ENCODE measurements at places on chromosomes 7 and 10.

- DNase-seq, result peak; percentile 10
Observed at GRCh38 chr7:77565917-77566316, 28.8 kb downstream of the PTPN12 start.

DNA sequence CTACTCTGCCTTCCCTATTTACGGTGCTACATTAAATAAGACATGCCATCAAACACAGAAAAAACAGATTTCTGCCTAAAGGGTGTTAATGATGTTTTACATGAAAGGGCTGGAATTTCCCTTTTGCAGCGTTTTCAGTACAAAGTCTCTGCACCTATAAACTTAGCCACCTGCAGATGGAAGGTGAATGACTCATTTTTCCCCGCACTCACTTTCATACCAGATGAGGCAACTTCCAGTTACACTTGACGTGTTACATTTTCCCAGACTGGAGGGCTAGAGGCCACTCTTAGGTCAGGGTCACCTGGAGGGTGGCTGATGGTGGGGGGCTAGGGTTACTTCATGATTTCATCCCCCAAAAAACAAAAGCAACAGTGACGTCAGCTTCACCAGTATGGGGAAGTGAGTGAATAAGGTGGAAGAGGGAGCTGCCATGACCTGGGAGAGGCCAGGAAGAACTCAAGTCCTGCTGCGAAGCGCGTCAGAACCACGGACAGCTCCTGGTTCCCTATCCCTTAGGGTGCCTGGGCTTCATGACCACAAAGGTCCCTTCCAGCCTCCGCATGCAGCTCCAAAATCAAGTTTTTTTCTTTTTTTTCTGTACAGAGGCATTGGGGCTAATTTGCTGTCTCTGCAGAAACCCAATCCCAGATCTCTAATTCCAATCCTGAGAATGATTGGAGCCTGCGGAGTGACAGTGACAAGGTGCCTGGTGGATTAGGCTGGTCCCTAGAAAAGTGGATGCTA lies 94.0 kb downstream of the ADARB2 start:
- DNase-seq, result no peak

GRCh38 chr7:24119852-24120251 lies 164.1 kb upstream of the NPY start:
- no peak for DNase-seq

GRCh38 chr7:15765753-15766152 lies 79.3 kb upstream of the MEOX2 start:
- DNase-seq, result no peak

- DNase-seq, result peak; percentile 7
Observed at GRCh38 chr7:13800694-13801448, 188.6 kb downstream of the ETV1 start.

GRCh38 chr10:6977398-6978186 lies 397.5 kb upstream of the PRKCQ start:
- no peak for DNase-seq

DNA sequence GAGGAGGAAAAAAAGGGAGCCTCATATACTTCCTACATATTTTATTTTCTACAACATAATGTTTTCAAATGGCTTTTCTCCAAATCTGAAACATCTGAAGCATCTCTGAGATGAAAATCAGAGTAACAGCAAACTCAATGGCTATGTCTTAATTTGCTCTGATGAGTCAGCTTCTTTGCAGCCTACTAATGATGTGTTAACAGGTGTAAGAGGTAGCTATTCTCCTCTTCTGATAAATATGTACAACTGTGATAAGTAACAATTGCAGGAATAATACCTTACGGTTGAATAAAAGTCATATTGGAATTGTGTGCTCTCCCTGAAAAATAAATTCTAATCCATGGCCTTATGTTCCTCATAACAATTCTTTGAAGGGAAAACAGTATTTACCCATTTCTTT lies 45.2 kb downstream of the GNAT3 start:
- DNase-seq, result no peak

GRCh38 chr7:152969839-152970238 lies 210.3 kb downstream of the ACTR3B start:
- no peak for DNase-seq

DNA sequence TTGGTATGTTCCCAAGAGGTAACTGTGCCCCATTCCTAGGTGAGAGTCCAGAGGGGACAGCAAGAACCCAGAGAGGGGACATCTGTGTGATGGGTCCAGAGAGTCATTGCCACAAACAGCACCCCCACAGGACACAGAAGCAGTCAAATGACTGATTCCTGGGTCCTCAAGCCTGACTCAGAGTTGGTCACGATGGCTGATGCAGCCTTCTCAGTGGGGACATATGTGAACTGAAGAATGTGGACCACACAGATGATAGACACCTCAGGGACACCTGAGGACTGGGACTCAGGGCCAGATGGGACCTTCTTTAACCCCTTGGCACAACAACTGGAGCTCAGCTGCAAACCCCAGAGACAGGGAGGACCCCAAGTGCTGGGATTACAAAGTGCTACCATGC lies 96.5 kb downstream of the STRA8 start:
- DNase-seq, result no peak

Data from CD4-positive, alpha-beta T cell treated with Interleukin-2 at 100 ng/mL for 4 hours (primary cell).